ENCODE measurements at places on chromosomes 7 and 10. TPM values are rescaled to one million over a fixed set of nuclear protein-coding genes. Genes with fewer than 3 reads are reported as not detected.

Gene PRSS2
- not detected for polyA plus RNA-seq

Gene RAMP3
- polyA plus RNA-seq = not detected

Gene ACTL6B
- polyA plus RNA-seq = not detected

Gene ASZ1
- polyA plus RNA-seq = not detected

Gene BAIAP2L1
- polyA plus RNA-seq = 11.4 TPM

DNA sequence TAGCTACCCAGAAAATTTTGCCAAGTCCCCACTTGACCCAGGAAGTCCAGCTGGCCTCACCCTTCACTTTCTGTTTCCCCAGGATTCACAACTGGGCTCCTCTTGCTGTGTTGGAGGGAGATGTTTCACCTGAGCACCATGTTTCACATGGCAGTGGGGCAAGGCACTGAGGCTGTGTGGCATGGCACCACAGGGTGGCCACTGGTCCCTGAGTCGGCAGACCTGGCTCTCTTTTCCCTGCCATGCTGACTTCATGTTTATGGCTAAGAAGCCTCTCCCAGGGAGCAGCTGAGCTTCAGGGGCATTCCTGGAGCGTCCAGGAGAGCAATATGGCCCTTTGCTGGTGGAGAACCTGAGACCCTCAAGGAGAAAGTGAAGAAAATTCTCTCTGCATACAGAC lies 266.9 kb downstream of the RPS24 start:
- DNase-seq = no peak

DNA sequence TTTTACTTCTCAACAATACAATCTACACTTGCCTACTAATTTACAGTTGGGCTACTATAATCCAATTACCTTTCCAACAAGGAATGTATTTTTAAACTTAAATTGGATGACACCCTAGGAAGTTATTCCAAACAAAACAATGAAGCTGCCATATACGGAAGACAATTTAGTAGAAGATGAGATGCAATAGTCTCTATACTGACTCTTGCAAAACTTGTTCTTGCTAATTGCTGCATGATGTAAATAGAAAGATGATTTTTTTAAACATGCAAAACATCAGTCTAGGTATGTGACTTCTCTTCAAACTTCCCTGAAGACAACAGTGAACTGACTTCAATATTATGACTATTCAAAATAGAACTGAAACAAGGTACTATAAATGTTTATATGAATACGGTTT lies 17.6 kb downstream of the NT5C3A start:
- no peak for DNase-seq

DNA sequence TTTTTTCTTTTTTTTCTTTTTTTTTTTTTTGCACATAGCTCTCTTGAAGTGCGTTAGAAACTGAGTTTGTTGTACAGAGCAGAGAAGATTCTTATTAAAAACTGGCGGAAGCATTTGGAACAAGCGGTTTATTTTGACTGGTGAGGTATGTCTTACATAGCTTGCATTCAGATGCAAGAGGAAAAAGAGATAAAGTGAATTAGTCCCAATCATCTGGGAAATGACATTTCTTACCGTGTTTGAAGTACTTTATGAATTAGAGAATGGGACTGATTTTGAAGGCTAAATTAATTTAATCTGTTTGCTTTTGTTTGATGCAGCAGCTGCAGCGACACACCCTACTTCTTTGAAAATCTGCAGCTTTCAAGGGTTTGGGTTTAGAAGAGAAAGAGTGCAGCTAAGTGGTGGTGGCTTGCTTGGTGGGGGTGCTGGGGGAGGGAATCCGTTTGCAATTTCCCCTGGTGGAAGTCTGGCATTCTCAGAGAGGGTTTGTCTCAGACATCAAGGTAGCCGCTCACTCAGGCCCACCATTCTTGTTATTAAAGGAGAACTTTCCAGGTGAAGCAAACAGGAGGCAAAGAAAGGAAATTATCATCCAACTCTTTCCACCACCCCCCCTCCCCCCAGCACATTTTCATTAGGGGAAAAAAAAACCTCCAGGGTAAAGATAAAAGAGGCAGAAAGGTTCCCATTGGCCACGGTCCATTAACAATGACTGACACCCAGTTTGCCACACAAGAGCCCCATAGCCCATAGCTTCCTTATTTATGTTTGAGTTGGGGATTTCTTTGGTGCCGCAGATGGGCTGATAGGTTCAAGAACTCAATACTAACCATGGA lies 231.7 kb downstream of the SKIDA1 start:
- DNase-seq = no peak

DNA sequence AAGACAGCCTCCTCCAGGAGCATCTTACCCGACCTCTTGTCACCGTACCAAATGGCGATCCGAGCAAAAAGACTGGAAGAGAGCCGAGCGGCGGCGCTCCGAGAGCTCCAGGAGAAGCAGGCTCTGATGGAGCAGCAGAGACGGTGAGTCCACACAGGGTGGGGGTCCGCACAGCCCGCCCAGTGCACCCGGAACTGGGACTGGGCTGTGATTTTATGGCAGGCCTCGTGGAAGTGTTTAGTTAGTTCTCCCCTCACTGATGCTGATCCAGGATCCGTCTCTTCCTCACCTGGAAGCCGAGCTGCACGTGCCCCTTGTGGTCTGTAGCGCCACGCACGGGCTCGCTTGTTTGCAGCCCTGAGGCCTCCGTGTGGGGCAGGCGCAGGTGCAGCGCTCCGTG lies 19.6 kb downstream of the LRRC27 start:
- no peak for DNase-seq

GRCh38 chr10:14052931-14053330 lies 277.8 kb downstream of the FRMD4A start:
- DNase-seq = no peak

GRCh38 chr7:69395061-69395714 lies 203.1 kb upstream of the AUTS2 start:
- peak; percentile 19 for DNase-seq

DNA sequence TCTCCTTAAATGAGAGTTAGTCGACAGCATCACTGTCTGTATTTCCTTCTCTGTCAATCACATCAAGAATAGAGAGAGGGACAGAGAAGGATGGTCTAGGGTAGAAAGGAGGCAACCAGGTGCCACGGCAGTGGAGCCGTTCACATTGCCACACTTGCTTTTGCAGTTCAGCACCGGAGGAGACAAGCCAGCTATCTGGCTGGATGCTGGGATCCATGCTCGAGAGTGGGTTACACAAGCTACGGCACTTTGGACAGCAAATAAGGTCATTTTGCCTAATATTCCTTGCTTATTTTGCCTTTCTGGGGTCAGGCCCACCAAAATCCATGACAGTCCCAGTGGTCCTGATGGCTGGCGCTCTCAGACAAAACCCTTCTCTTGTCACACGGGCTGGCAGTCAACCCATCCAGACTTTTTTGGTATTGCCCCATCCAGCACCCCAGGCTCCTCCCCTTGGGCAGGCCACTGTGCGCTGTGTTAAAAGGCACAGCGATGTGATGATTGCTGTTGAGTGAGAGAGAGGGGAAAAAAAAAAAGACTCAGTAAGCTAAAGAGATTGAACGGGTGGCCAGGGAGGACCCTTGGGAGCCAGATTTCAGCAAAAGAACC lies 8.4 kb downstream of the CPA2 start:
- no peak for DNase-seq

DNA sequence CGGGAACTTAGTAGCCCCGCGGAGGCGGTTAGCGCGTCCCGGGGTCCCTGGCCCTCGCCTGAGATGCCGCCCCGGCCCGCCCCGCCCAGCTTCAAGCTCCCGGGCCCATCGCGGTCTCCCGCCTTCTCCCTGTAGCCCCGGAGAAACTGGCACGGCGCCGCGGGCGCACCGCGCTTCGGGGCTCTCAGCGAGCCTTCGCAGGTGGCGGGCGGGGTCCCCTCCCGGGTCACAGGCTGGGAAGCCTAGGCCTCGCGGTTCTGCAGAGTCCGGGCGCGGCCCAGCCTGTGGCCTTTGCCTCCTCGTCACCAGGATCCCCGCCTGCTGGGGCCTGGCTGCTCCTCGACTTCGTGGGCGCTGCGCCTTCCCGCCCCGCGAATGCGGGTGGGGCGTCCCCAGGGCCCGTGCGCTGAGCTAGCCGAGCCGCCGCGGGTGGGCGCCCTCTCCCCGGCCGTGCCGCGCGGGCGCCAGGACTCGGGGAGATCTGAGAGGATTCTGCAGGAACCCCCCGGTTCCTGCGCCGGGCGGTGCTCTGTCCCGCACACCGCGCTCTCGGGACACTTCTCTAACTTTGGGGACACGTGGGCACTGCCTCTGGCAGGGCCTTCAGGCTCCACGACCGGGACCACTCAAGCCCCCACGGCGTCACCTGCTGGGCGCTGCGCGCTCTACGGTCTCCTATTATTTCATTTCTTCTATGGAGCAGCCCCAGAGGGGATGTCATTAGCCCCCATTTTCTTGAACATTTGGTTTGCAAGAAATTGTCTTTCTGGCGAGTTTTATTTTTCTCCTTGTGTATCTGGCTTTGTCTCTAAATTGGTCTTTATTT lies 682 bp upstream of the RGS10 start:
- DNase-seq = no peak

- no peak for DNase-seq
These were observed 186.2 kb downstream of the CXCL12 start for GRCh38 chr10:44198780-44199097.

DNA sequence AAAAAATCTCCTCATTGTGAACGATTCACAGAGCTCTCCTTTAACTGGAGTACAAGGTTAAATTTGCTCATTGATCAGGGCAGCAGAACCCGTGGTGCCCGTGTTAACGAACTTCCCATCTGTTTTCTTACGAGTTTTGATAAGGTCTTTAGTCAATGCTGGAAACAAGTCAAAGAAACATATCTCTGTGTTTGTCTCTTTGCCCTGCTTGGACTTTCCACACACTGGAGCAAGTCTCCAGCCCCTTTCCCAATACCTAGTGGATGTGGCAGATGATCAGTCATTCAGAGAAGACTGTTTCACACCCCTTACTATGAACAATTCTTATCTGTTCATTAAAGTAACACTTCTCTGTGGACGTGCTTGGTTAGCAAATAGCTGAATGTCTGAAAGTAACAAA lies 121.3 kb downstream of the ARID5B start:
- no peak for DNase-seq

- no peak for DNase-seq
These were observed 33.0 kb downstream of the FAM53B start for GRCh38 chr10:124711145-124711544.

DNA sequence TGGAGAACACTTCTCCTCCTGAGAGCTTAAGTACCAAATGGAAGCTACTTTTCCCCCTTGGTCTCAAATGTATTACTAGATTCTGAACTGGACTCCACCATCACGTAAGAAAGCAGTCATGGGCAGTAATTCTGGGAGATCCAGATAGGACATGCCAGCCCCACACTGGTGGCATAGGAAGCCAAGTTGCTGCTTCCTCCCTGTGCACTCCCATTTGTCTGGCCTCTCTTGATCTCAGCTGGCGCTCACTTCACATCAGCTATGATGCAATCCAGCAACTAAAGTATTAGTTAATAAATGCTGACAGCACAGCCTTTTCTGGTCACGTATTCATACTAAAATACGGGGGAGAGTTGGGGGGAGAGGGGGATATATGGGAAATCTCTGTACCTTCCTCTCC lies 3.4 kb upstream of the IL6 start:
- no peak for DNase-seq

DNA sequence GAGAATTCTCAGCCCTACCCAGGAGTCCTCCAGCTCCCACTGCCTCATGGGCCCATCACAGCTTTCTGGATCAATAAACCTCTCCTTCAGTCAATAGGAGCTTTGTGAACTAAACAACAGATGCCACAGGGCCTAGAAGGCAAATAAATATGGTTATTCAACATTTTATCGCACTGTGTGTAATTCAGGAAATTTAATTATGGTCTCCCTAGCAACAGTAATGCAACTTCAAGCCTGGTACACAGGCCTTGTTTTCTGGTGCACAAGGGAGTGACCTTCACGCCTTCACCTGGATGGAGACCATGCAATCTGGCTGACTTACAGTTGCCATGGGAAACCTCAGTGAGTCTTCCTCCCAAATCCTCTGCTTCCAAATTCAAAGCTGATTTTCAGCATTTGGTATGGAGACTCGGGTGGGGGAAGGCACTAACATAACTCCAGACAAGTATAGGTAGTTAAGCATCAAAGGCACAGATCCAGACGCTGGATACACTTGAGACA lies 441.0 kb upstream of the NPVF start:
- DNase-seq = no peak

GRCh38 chr10:87675396-87676376 lies 16.0 kb downstream of the PAPSS2 start:
- peak; percentile 84 for DNase-seq

DNA sequence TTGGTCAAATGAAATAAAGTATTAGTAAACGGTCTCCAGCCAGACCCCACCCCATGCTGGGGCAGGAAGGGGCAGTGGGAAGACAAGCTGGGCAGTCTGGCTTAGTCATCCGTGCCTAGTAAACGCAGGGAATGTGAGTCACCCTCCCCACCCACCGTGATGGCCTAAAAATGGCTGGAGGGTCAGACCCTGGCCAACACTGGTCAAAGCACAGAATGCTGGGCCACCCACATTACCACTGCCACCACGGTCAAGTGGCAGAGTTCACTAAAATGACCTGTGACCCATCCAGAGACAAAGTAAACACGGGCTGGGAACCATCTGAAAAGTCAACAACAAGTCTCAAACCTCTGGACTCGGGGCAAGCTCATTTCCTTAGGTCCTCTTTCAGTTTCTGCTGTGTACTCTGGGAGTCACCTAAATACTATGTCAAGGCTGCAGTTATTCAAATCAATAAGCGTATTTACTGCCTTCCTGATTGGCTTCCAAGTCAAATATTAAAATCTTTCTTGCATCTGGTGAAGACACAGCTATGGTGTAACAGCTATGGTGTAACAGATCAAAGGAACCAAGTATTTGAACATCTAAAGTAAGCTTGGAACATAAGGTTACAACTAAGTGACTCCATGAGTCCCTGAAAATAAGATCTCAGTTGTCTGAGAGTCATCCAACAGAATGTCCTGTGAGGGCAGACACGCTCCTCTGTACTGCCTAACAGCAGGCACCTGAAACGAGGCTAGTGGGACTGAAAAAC lies 3.0 kb downstream of the ZFAND2A start:
- DNase-seq = no peak

DNA sequence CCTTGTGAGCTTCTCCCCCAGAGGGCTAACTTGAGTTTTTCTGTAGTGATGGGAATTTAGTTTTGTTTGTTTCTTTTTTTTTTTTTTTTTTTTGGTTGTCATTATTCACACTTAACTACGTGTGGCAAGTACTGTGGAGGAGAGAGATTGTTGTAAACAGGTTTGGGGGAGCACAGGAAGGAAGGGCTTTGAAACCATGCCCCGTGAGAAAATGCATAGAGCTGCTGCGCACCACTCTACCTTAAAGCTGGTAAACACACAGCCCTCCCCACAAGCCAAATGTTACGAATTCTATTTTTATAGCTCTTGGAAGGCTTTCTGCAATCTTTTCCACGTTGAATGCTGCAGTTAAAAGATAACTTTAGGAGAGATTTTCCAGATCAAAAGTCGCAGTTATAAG lies 76.2 kb downstream of the ZNF22 start:
- DNase-seq = no peak

GRCh38 chr7:139563856-139564255 lies 40.4 kb downstream of the CLEC2L start:
- no peak for DNase-seq

DNA sequence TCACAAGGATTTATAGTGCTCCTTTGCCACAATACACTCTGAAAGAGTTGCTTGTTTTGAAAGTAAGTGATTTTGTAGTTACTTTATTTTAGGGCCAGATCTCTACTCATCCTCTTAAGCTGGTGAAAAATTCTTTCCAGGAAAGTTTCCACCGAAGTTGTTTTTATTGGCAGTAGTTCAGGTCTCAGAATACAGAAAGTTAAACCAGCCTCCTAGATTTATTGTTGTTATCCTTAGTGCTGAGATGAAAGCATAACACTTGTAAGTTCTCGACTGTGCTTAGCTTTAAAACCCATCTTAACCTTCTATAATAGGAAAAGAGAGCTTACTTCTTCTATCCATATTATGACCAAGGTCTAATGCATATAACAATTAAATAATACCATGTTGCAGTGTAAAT lies 5.5 kb downstream of the AP3M1 start:
- DNase-seq = peak; percentile 74

All from BJ (cell line).